Eye (tissue), 1 donor: ENCODE measurements at places on chromosomes 2 and 18.
A peak's percentile ranks its signal among the peaks of the same experiment; 100 is the strongest.

- no peak for DNase-seq
Measured at GRCh38 chr2:99698896-99699295, 209.1 kb upstream of the REV1 start.

DNA sequence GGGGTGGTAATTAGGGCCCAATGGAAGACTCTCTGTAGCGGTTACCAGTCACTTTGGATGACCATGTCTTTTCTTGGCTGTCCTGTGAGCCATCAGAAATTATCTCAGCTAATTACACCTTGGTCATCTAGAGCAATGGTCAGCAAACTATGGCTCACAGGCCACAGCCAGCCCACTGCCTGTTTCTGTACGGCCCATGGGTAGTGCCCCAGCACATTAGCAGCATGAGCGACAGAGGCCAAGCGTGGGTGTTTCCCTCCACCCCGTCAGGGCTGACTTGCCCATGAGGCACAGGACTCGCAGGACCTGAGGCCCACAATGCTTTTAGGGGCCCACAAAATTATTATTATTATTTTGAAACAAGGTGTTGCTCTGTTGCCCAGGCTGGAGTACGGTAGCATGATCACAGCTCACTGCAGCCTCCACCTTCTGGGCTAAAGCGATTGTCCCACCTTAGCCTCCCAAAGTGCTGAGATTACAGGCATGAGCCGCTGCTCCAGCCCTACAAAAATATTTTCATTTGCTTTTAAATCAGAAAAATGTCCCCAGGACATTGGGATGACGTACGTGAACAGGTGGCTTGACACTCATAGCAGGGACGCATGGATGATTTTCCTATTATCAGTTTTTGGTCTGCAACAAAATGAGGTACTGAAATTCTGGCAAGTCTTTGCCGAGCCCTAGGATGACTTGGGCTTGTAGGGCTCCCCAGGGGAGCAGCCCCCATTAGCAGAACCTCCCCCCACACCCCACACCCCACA is 29.3 kb upstream of the CEP68 start:
- DNase-seq = no peak

DNA sequence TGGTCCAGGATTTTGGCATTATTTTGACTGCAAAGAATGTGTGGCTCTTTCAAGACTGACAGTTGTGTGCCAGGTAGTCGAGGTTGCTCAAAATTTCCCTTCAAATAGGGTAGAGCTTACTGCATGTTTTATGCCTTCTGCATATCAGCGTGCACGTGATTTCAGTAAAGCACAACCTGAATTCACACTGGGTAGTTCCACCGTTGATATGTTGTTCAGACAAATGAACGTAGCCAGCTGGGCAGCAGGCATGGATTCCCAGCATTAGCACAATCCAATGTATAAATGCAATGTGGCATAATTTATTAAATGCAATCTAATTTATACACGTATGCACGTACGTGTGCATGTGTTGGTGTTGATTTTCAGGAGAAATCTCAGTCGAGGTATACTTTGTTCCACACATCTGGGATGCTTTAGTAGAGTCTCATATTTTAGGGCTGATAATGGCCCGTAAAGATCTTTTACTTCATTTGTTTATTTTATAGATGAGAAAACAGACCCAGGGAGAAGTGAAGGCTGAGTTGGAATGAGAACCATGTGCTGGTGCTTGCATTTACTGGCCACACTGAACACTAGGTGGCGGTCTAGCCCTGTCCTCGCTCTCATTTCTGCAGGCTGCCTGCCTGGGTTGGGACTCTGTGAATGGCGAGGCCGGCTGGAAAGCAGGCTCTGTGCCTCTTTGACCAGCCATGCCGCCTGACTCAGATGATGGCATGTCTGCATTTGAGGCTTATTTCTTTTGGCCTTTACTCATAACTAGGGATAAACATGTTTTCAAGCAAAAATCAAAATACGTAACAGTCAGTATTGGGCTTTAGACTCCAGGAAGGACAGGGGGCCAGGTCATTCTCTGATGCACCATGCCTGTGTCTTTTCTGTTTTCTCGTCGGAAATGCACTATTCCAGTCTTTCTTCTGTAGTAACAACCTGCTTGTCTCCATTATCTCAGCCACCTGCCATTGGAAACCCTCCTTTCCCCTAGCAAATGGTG is 120.4 kb downstream of the RNF144A start:
- peak; percentile 89 for DNase-seq

GRCh38 chr2:12862541-12862940 is 145.8 kb downstream of the TRIB2 start:
- no peak for DNase-seq

- no peak for DNase-seq
Measured at GRCh38 chr2:175180701-175181103, 808 bp downstream of the ATP5MC3 start.

DNA sequence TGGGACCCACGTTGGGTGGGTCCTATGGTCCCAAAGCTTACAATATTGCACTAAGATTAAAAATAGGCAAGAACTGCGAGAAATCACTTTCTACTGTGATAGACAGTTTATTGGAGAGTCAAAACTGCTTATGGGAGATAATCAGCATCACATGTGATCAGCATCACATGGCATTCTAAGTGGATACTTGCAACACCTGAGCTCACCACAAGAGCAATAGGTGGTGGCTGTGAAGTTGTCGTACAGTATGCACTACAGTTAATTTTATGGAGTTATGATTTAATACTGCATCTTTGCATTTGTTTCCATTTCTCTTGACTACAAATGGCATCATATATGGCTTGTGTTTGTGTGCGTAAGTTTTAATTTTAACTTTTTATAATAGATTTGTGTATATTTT is 11.6 kb downstream of the PNO1 start:
- DNase-seq = no peak

GRCh38 chr2:237979331-237979730 is 12.5 kb downstream of the UBE2F start:
- no peak for DNase-seq

DNA sequence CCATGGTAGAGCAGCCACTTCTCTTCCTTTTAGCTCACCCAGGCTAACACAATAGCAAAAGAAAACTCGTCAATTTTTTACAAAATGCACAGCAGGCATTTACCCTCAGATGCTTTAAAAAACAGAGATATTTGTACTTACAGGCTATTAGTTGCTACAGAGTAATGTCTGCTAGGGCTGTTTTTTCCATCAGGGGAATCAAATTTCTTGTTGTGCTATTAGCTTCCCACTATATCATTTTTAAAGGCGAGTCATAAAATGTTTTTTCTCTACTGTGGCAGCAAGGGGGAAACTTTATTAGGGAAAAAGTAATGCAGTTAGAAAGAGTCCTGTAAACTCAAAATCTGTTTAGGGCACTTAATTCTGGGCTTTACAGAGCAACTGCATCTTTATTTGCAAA is 277.9 kb upstream of the THSD7B start:
- DNase-seq = no peak

DNA sequence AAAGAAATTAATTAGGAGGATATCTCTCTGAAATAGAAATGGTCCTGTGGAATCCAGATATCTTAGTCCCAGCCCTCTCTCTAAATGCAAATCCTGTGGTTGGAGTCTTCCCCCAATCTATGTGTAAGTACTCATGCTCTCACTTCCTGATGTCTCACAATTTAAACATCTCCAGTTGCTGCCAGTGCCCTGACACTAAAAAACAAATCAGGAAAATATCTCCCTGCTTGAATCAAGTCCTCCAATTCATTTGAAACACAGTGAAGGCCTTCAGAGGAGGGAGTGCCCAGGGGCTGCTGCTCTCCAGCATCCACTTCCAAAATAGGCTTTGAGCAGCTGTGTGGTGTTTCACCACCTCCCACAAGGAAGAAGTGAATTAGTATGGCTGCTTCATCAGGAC is 413.8 kb downstream of the RAD51AP2 start:
- DNase-seq = no peak

DNA sequence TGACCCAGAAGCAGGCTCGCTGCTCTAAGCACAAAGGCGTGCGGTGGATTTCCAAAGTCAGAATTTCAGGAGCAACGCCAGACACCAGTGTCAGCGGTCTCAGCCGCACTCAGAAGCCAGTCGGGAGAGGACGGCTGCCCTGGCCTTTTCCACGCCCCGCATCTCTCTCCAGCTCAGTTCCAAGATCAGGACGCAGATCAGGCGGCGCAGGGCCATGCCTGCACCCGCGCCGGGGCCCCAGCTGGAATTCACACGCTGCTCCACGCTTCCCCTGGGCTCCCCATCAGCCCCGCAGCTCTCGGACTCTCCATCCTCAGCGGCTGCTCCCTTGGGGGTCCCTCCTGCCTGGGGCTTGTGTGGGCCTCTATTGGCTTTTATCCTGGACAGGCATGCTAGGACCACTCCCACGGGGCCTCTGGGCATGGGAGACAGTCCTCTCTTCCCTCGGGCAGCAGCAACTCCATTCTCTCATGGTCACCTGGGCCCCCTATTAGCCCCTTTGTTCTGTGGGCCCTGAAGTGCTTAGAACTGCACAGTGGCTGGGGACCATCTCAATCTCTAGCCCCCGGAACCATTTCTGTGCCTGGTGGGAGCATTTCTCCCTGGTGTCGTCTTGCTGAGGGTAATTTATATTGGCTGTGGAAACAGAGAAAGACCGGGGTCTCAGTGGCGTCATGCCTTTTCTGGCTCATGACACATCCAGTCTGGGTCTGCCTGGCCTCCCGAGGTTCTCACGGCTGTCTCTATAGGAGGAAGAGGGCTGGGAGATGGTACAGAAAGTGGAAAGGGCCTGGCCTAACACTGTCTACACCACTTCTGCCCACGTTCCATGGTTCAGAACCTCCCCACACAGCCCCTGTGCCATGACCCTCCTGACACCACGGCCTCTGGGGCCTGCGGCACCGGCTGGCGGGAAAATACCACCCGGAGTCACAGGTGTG is 14.9 kb upstream of the TMEM18 start:
- no peak for DNase-seq

- no peak for DNase-seq
Measured at GRCh38 chr2:237354892-237355291, 59.1 kb downstream of the COL6A3 start.

GRCh38 chr2:176080540-176081375 is 3.0 kb downstream of the EVX2 start:
- DNase-seq = no peak
